Right kidney (tissue), 9 donors: ENCODE measurements at places on chromosomes 5 and 9.

- DNase-seq, result no peak
Observed at GRCh38 chr5:148290271-148291195, 21.7 kb upstream of the SPINK7 start.

- DNase-seq, result no peak
Observed at GRCh38 chr5:154630410-154630809, 124.8 kb upstream of the LARP1 start.

GRCh38 chr9:129231022-129231739 is 53.1 kb upstream of the IER5L start:
- no peak for DNase-seq

- DNase-seq, result no peak
Observed at GRCh38 chr5:78887384-78888118, 97.6 kb downstream of the ARSB start.

DNA sequence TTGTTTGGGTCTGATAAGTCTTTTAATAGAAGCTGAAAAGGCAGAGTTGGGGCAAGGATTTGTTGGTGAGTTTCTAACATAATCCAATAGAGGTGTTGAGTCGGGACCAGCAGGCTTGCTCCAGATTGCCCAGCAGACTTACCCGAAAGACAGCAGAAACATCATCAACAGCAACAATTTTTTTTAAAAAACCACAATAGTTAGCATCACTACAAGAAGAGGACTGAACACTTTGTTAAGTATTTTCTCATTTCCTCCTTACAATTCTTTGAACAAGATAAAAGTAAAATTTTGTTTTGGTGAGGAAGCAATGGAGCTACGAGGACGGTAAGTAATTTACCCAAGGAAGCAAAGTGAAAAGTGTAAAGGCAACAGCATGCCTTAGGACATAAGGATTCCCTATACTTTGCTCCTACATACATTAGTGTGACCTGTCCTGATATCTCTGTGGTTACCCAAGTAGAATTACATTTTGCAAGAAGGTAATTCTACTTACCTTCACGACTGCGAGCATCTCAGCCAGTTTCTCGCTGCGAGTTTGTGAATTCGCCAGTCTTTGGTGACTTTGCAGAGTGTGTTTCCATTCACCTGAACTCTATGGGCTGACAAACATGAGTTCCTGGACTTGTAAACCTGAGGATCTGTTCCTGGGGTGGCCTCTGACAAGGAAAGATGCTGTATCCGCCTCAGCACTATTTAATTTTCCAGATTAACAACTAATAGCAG is 13.2 kb downstream of the ITK start:
- no peak for DNase-seq

- DNase-seq, result no peak
Observed at GRCh38 chr9:87422999-87423398, 74.7 kb upstream of the DAPK1 start.

DNA sequence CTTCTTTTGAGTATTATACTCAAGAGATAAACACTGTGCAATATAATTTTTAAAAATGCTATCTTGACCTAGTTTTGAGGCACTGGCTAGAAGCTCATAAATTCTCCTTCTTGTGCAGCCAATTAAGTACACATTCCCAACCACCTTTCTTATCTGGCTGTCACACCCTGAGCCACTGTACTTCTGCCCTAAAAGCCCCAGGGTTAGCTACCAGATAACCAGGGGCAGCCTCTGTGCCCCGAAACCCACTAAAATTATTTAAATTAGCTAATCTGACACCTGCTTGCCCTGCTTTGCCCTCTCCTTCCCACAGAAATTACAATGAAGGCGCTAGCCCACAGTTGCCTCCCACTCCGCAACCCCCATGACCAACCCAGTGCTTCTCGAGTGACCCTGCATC is 597.3 kb upstream of the TYRP1 start:
- no peak for DNase-seq

DNA sequence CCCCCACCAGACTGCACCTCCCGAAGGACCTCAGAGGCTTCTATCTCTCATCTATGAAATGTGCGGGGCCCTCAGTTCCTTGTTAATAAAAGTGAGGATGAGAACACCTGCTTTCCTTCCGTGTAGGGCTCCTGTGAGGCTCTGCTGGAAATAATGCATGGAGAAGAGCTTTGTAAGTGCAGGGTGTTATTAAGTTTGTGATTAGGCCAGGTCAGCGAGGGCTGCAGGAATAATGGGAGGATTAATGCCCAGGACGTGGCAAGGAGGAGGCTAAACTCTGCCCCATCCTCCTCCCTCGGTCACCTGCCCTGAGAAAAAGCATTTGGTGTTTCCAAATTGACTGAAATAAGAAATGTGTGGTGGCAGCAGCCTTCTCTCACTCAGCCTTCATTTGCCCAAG is 83.5 kb upstream of the HSPA9 start:
- no peak for DNase-seq

GRCh38 chr5:175508896-175509295 is 30.5 kb downstream of the SFXN1 start:
- DNase-seq, result no peak

- no peak for DNase-seq
Observed at GRCh38 chr5:179275941-179276837, 69.1 kb downstream of the ADAMTS2 start.

GRCh38 chr5:22757776-22758175 is 95.4 kb downstream of the CDH12 start:
- no peak for DNase-seq

DNA sequence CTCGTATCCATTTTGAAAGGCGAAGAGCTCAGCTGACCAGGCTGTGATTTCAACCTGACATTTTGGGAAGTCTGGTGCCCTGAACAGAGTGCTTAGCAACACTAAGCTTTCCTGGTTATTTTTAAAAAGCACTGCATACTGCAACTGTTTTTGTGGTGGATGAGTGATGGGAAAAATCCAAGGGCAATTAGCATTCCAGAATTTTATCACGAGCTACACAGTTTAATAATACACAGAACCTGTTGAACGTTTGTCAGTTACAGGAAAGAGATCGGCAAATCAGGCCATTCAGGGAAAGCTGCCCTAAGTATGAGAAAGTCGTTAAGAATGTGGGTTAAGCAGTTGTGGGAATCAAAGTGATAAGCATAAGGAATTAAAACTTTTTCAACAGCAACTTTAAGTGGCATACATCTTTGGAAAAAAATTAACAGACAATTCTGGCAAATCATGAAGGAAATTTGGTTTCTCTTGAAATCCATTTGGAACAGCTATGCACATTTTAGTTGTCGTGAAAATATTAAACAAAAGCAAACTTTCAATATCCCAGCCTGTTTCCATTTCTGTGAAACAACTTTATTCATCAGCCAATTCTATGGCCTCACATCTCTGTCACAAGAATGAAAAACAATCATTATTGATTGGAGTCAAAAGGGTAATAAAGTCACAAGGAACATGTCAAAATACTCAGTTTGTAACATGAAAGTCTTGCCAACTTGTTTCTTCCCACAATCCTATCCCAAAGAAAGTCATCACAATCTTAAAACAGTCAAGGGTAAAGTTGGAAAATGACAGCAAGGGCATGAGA is 25.7 kb downstream of the PUM3 start:
- no peak for DNase-seq

DNA sequence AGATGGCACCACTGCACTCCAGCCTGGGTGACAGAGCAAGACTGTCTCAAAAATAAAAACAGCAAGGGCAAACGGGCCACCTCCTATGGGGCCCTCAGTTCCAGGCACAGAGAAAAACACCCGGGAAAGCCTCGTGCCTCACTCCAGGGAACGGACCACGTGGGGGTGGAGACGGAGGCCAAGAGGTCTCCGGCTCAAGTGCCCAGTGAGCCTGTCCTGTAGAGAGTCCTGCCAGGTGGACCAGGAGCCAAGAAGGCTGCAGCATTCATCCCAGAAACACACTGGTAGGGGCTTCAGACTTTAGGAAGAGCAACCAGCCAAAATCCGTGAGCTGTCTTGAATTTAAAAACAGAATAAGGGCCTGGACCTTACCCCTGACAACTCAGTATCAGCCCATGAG is 63.8 kb downstream of the C5orf15 start:
- no peak for DNase-seq

DNA sequence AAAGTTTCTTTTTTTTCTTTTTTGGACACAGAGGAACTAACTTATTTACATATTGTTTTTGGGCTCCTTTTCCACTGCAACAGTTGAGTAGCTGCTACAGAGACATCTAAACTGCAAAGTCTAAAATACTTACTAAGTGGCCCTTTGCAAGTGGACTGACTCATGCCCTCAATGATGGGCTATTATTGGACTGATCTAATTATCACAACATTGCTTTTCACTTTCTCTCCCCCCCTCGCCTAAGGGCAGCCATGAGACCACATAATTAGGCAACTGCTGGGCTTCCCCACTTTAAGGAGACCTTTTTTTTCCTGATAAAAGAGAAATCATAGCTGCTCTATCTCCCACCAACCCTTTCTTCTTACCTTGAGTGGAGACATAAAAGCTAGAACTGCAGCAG is 47.0 kb downstream of the PLK2 start:
- no peak for DNase-seq

DNA sequence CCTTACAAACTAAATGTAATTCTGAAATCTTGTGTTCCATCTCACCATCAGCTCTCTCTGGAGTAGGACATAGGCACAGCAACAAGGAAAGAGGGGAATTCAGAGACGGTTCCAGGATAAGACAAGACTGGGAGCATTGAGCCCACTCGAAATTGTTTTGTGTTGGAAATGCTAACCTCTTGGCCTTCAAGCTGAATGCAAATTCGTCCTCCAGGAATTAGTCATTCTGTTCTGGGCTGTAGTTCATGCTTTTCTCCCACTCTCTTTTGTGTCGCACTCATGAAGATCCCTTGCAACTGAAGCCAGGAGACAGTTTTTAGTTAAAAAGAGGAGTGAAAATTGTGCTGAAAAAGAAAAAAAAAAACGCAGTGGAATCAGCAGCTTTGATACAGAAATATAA is 121.7 kb upstream of the SEMA6A start:
- no peak for DNase-seq

DNA sequence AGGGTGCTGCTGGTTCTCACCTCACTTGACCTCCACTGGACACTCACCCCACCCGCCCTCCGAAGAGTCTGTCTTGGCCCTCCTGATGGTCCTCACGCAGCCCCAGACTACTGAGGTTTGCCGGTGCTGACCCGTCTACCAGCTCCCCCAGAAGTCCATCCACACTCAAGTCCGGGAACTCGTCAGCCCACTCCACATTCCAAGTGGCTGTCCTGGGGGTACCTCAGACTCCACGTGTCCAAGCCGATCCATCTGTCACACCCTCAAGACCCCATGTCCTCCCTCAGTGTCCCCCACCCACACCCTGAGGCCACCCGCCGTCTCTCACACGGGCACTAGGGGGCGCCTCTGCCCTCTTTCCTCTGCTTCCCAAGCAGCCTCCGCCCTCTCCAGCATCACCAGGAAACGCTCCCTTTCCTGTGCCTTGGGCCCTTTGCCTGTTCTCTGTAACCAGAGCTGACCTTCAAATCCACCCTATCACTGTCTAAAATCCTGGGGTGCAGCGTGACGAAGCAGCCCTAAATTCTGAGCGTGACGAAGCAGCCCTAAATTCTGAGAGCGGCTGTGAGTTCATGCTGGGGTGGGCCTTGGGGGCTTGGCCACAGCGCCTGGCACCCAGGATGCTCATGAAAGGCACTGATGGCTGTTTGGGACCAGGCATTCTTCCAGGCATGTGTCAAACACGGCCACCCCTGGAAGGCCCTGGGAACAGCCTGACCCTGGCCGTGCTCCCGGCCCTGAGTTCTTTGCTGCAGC is 95.7 kb downstream of the KCNT1 start:
- DNase-seq, result no peak

- no peak for DNase-seq
Observed at GRCh38 chr5:103409013-103409670, 150.6 kb downstream of the MACIR start.

DNA sequence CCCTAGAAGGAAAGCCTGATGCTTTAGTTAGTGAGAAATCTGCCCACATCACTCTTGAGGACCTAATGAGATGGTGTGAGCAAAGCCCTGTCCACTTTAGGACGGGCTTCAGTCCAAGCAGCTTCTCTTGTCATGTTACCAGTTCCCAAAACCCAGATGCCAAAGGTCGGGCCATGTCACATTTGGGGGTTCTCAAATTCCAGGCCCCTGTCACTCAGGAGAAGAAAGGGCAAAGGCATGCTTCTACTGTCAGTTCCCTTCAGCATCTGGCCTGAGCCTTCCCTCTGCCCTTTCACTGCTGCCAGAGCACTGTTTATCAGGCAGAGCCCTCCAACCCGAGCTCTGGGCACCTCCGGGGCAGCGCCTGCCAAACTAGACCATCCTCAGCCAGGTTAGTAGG is 556.0 kb downstream of the BNC2 start:
- DNase-seq, result no peak

GRCh38 chr5:170523142-170523551 is 19.3 kb downstream of the KCNIP1 start:
- DNase-seq, result no peak

DNA sequence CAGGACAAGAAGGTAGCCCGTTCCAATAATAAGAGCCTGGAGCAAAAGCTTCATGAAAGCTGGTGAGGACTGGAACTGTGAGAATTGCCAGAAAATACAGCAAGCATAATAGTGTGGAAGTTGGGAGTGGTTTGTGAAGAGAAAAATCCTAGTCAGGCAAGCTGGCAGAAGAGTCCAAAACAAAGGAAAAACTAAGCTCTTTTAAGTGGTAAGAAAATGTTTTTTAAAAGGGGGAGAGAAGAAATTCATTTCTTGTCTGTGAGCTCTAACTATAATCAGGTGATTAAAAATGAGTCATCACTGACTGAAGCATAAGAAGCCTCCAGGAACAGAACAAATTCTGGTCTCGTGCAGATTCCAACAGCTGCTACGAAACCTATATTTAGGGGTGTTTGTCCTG is 102.6 kb downstream of the CAAP1 start:
- DNase-seq, result no peak

DNA sequence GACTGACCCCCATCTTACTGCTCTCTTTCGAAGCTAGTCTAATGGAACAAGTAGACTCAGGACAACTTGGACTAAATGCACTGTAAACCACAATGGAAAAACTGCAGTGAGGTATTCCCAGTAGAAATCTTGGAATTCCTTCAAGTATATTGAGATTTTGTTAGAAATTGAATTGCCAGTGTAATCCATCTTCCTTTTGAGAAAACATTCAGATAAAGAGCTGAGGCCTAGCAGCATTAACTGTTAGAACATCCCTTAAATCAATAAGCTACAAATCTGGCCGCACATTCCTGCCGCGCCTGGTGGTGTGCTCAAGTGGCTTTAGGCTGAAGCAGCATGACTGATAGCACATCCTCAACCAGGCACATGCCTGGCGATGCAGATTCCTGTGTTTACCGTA is 29.3 kb downstream of the PPIC start:
- no peak for DNase-seq
